ENCODE measurements at places on chromosomes 11 and 22. TPM values are rescaled to one million over a fixed set of nuclear protein-coding genes. Genes with fewer than 3 reads are reported as not detected.

GRCh38 chr11:76329084-76329648, 51.8 kb downstream of the THAP12 start:
- no peak overlapping the region for H3K4me3 ChIP-seq
- DNase-seq = no peak
- H3K27ac ChIP-seq = no peak overlapping the region
- peaks cover 15% of the 10 kb centered on the region for H3K4me1 ChIP-seq
- no peaks in the 10 kb centered on the region for H3K36me3 ChIP-seq

- H3K27me3 ChIP-seq = peaks cover 4% of the 10 kb centered on the region
- no peaks in the 10 kb centered on the region for H3K4me1 ChIP-seq
- H3K27ac ChIP-seq = no peak overlapping the region
Observed at GRCh38 chr11:118286545-118286944, 18.0 kb upstream of the CD3E start.

The OR52I2 gene
- total RNA-seq = not detected

DNA sequence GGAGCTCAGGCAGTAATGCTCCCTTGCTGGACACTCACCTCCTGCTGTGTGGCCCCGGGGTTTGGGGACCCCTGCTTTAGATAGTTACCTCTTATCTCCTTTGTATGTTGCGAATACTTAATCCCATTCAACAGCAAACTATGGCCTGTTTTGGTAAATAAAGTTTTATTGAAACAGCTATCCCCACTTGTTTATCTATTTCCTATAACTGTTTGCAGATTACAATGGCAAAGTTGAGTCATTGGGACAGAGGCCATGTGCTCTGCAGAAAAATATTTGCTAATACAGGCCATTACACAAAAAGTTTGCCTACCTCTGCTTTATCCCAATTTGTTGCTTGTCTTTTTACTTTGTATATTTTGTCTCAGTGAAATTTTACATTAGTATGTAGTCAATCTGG, 68.4 kb downstream of the CACNA1I start:
- peaks cover 23% of the 10 kb centered on the region for H3K27me3 ChIP-seq

DNA sequence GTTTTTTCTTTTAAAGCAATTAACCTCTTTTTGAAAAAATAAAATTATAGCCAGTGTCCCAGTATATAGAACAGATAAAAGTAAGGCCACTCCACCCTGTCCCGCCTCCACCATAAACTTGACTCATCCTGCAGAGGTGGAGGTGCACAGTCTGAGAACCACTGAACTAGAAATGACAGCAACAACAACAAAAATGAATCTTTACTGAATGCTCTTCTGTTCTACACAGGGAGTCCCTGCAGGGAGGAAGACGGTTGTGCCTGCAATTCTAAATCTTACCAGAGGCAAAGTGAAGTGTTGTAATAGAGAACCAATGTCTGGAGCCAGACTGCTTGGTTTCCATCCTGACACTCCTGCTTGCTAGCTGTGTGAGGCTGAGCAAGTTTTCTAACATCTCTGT, 162.3 kb downstream of the FBXO7 start:
- H3K36me3 ChIP-seq = no peaks in the 10 kb centered on the region
- DNase-seq = no peak
- H3K27ac ChIP-seq = no peak overlapping the region
- no peak overlapping the region for H3K4me3 ChIP-seq
- H3K27me3 ChIP-seq = no peaks in the 10 kb centered on the region

The MRGPRX4 gene
- not detected for total RNA-seq

DNA sequence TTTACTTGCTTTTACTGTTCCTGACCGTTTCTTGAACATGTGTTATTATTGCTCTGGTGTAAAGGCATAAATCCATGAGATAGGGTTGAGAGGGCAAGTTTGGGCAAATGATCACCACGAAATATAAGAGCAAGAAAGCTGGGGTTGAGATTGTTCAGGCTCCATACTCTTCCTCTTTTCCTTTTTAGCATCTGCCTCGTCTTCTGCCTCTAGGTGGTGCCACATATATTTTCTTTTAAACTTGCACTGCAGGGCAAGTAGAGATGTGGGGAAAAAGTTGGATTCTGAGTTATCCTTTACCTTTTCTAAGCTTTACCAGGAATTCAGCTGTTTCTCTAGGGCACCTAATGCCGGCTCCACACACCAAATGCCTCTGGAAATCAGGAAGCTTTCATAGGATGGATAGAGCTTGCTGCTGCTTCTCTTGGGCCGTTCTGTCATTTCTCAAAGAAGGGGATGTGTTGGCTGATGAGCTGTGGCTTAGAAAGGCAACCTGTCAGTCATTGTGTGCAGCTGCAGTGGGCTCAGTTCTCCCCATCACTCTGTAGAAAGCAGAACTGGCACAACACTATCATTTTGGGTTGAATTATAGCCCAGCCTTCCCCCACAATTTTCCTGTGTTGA, 98.2 kb downstream of the LDLRAD3 start:
- no peaks in the 10 kb centered on the region for H3K27me3 ChIP-seq
- DNase-seq = no peak
- peaks cover 13% of the 10 kb centered on the region for H3K4me1 ChIP-seq
- no peak overlapping the region for H3K4me3 ChIP-seq
- H3K36me3 ChIP-seq = peaks cover 6% of the 10 kb centered on the region
- H3K27ac ChIP-seq = no peak overlapping the region

The NLRP10 gene
- total RNA-seq = not detected

DNA sequence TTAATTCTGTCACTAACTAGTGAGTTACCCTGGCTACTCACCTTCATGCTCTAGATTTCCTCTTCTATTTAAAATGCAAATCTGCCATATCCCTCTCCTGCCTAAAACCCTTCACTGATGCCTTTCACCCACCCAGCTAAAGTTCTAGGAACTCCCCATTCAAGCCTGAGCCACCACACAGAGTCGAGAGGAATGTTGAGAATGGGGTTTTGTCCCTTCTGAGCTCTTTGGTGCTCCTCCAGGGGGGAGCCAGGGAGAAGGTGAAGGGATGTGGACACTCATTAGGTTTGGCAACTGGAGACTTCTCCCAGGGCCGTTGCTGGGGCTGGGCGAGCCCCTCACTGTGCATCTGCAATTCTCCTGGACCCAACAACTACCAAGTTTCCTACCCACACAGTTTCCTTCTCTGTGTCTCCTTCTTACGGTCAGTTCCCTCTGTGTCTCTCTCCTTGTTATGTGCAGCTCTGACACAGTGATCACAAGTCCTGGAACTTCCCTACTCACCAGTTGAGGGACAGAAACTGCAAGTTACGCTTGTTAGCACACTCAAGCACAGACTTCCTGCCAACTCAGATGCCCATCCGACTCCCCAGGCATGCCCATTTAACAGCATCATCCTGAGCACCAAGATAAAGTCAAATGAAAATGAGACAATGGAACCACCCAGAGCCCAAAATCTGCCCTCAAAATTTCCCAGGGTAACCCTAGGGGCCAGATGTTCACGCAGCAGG, 6.5 kb upstream of the IL10RA start:
- H3K27ac ChIP-seq = peak overlapping the region; percentile 62
- peaks cover 10% of the 10 kb centered on the region for H3K27me3 ChIP-seq
- H3K4me1 ChIP-seq = peaks cover 6% of the 10 kb centered on the region
- no peaks in the 10 kb centered on the region for H3K36me3 ChIP-seq
- DNase-seq = peak; percentile 79

DNA sequence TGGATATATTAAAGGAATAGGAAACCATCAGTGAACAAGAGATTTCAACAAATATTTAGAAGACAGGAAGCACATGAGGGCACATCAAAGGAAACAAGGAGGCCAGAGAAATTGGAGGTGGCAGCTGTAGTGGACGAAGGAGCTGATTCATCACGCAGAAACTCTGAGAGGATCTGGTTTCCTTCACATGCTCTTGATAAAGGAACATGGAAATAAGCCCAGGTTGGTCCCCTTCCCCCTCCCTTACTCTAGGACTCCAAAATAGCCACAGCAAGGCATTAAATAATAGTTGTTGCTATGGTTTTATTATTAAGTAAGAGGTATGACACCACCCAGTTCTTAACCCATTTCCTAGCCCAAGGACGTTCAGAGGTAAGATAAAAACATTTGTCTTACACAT, 11.3 kb downstream of the IZUMO1R start:
- H3K36me3 ChIP-seq = no peaks in the 10 kb centered on the region
- H3K27ac ChIP-seq = no peak overlapping the region
- H3K27me3 ChIP-seq = no peaks in the 10 kb centered on the region
- no peaks in the 10 kb centered on the region for H3K4me1 ChIP-seq
- DNase-seq = no peak
- H3K4me3 ChIP-seq = no peak overlapping the region

- H3K36me3 ChIP-seq = peaks cover 95% of the 10 kb centered on the region
- no peak overlapping the region for H3K27ac ChIP-seq
- H3K4me1 ChIP-seq = no peaks in the 10 kb centered on the region
Observed at GRCh38 chr11:71478528-71478840, 25.5 kb downstream of the NADSYN1 start.

DNA sequence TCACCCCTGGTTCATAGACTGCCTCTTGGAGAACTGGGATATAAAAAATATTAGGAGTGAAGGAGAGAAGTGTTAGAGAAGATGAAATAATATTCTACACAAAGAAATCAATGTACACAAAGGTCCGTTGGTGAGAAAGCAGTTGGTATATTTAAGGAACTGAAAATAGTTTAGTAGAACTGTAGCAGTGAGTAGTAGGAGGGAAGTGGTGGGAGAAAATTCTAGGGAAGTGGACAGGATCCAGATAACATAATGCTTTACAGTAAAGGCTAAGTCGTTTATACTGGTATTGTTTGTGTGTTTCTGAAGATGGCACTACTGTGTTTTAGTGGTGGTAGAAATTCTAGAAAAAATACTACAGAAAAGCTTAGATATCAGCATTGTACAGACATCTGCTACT, 120.8 kb upstream of the CHORDC1 start:
- H3K4me1 ChIP-seq = no peaks in the 10 kb centered on the region
- peak; percentile 2 for DNase-seq
- H3K36me3 ChIP-seq = no peaks in the 10 kb centered on the region
- no peaks in the 10 kb centered on the region for H3K27me3 ChIP-seq

GRCh38 chr11:71929491-71929890, 645 bp downstream of the RNF121 start:
- H3K4me1 ChIP-seq = peaks cover 14% of the 10 kb centered on the region
- DNase-seq = no peak

The THRSP gene
- total RNA-seq = 0.13 TPM

DNA sequence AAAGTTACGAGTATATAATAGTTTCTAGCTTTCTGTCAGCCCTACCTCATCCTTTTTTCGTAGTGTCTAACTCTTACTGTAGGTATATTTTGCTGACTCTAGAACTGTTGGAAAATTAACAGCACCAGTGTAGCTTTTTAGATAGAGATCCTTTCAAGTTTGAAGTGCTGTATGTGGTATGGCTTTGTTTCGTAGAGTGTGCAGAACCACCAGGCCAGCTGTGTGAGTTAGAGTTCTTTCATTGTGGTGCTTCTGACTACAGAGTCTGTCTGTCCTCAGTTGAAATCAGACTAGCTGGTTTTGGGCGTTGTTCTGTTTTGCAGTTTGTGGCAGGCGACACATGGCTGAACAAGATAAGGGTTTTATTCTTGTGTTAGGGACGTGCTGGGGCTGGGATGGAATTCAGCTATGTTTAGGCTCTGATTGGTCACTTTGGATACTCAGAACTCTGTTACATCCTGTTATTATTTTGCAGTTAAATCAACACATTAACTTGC, 3.2 kb downstream of the ARHGEF12 start:
- H3K27me3 ChIP-seq = peaks cover 2% of the 10 kb centered on the region
- no peak overlapping the region for H3K4me3 ChIP-seq
- peak; percentile 61 for DNase-seq

- H3K4me3 ChIP-seq = no peak overlapping the region
- no peak for DNase-seq
- no peaks in the 10 kb centered on the region for H3K36me3 ChIP-seq
- no peaks in the 10 kb centered on the region for H3K4me1 ChIP-seq
- H3K27ac ChIP-seq = no peak overlapping the region
Observed at GRCh38 chr11:108914211-108914610, 249.3 kb downstream of the DDX10 start.

The OOSP2 gene
- not detected for total RNA-seq

DNA sequence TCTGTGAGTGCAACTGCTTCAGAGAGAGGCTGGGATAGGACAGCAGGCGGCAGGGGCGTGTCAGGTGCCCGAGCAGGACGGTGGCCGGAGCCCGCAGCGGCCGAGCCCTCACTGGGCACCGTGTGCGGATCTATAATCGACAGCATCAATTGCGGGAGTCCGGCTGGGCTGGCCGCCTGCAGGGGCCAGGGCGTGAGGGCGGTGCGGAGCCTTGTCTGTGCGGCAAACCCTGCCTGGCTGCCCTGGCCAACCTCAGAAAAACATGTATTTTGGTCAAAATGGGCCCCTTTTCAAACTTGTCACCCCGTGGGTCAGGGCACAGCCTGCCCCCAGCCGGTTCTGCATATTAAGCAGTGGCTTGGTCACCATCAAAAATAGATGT, 91.3 kb upstream of the KCNQ1OT1 start:
- H3K4me1 ChIP-seq = peaks cover 32% of the 10 kb centered on the region
- H3K27ac ChIP-seq = no peak overlapping the region
- H3K27me3 ChIP-seq = peaks cover 24% of the 10 kb centered on the region
- no peak for DNase-seq

The STK33 gene
- total RNA-seq = 3.8 TPM

The HBD gene
- total RNA-seq = not detected

DNA sequence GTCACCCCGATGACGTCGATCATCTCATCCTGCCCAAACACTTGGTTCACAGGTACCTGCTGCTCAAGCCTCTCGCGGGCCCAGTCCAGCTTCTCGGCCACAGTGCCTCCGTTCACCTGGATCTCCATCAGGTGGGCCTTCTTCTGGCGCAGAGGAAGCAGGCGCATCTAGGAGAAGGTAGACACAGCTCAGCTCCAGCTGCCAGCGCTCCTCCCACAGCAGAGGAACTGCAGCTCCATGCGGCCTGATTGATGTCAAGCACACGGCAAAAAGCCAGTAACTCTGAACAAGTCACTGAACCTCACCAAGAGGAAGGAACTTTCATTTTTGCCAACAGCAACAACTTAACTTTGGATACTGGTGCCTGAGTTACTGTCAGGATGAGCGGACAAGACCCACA, 4.0 kb downstream of the RPL3 start:
- peaks cover 70% of the 10 kb centered on the region for H3K36me3 ChIP-seq
- no peaks in the 10 kb centered on the region for H3K27me3 ChIP-seq
- no peak for DNase-seq

GRCh38 chr11:34292111-34292510, 65.7 kb downstream of the ABTB2 start:
- H3K27me3 ChIP-seq = no peaks in the 10 kb centered on the region
- peaks cover 5% of the 10 kb centered on the region for H3K4me1 ChIP-seq
- H3K4me3 ChIP-seq = no peak overlapping the region
- H3K36me3 ChIP-seq = no peaks in the 10 kb centered on the region
- DNase-seq = peak; percentile 87
- peak overlapping the region; percentile 29 for H3K27ac ChIP-seq

GRCh38 chr11:65355776-65356393, 1.3 kb downstream of the TIGD3 start:
- peak overlapping the region; percentile 3 for H3K4me3 ChIP-seq
- peaks cover 27% of the 10 kb centered on the region for H3K4me1 ChIP-seq
- peaks cover 23% of the 10 kb centered on the region for H3K36me3 ChIP-seq
- DNase-seq = no peak
- H3K27ac ChIP-seq = no peak overlapping the region

- DNase-seq = peak; percentile 90
- H3K4me1 ChIP-seq = peaks cover 12% of the 10 kb centered on the region
- H3K27ac ChIP-seq = peak within 1 kb of the TSS; percentile 80
- H3K36me3 ChIP-seq = no peaks in the 10 kb centered on the region
- peak within 1 kb of the TSS; percentile 71 for H3K4me3 ChIP-seq
- peaks cover 4% of the 10 kb centered on the region for H3K27me3 ChIP-seq
Observed at GRCh38 chr11:6419009-6419631, at the start of gene APBB1. APBB1 (minus strand) TSS chr11:6419094; CDS start chr11:6411347, 7,747 bp downstream.

The OR51V1 gene
- not detected for total RNA-seq

All from muscle of leg (tissue), 16 donors.